Fibroblast of gingiva (primary cell): ENCODE measurements at places on chromosomes 13 and 19.

- peak; percentile 45 for DNase-seq
Observed at GRCh38 chr13:44013758-44014291, 134.1 kb downstream of the LACC1 start.

- DNase-seq: no peak
Observed at GRCh38 chr19:45306518-45307027, 16.1 kb downstream of the CKM start.

DNA sequence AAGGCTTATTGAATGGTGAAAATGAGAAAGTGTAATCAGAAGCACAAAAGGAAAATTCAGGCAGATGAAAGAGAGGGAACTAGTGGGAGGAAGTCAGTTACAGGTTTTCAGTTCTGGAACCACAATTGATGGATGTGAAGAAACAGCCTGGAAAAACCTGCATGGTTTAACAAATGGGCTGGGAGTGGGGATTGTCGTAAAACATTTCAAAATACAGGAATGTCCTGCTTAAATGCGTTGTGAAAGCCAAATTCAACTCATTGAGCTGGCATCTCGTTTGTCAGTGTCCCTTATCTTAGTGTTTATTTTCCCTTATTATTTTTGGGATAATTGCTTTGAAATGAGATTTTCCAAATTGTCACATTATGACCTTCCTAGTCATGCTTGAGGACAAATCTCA lies 106.5 kb upstream of the RFC3 start:
- no peak for DNase-seq

DNA sequence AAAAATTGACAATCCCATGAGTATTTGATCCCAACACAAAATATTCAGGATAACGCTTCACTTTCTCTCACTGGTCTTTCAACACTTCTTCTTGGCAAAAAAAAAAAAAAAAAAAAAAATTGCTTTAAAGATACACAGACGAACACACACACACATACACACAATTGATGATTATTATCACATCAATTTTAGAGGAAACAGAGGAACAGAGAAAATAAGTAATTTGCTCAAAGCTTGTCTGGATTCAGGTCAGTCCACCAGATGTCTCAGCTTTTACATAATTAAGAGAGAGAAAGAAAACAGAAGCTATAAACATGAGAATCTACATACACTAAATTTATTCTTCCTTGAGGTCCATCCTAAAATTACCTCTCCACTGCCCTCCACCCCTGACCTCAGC lies 183.4 kb downstream of the MZT1 start:
- DNase-seq: no peak

GRCh38 chr19:39078436-39079200 lies 5.5 kb upstream of the ACP7 start:
- DNase-seq: peak; percentile 96

DNA sequence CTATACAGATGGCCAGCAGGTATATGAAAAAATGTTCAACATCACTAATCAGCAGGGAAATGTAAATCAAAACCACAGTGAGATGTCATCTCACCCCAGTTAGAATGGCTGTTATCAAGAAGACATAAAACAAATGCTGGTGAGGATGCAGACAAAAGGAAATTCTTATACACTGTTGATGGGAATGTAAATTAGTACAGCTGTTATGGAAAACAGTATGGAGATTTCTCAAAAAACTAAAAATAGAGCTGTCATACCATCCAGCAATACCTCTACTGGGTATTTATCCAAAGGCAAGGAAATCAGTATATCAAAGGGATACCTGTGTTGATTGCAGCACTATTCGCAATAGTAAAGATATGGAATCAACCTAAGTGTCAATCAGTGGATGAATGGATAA lies 22.9 kb downstream of the COG3 start:
- DNase-seq: no peak

GRCh38 chr19:35317464-35318043 lies 11.4 kb upstream of the CD22 start:
- no peak for DNase-seq

DNA sequence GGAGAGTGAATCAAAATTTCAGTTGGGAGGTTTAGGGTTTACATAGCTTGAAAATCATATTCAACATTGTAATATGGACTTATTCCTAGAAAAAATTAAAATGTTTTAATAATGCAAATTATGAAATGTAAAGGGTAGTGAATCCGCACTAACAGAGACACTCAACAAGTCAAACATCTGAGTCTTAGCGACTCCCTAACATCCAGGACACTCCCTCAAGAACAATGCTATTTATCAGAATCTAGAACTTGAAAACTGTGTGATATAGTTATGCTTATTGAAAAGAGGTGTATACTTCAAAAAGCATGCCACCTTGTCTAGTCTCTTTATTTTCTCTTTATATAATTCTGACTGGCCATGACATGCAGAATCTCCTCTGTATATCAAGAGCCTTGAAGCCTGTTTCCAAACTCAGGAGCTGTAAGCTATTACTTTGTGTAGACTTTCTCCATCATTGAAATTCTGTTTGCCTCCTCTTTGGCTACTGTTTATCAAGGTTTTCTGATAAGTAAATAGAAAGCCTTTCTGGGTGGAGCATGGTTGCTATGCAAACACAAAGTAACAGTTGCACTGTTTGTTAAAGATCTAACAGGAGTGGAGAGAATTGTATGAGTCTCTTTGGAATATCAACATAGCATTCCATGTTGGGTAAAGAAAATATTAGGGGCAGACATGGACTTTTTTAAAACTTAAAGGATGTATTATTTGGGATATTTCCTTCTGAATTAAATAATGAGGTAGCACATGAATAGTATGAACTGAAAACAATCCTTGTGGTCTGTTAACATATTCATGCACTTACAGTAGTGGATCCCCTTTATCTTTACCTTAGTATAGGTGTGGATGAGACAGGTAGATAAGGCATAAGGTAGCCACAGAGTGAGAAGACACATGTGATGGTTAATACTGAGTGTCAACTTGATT lies 56.4 kb upstream of the MBNL2 start:
- DNase-seq: no peak

GRCh38 chr13:41458761-41459431 lies 1.5 kb downstream of the RGCC start:
- DNase-seq: peak; percentile 81

DNA sequence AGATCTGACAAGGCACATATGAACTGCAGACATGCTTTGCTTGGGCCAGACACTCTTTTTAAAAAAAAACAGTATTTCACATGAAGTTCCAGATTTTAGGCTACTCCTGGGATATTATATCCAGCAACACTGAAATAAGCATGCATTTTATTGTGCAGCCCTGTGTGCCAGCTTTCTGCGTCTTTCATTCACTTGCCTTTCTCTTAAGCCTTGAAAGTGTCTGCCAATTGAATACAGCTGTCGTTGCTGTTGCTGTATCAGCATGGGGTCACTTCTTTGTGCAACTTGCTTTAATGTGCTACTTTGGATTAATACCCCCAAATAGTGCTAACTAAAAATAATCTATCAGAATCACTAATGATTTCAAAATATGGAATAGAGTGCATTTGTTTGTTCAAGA lies 657.8 kb downstream of the SLITRK6 start:
- DNase-seq: no peak

DNA sequence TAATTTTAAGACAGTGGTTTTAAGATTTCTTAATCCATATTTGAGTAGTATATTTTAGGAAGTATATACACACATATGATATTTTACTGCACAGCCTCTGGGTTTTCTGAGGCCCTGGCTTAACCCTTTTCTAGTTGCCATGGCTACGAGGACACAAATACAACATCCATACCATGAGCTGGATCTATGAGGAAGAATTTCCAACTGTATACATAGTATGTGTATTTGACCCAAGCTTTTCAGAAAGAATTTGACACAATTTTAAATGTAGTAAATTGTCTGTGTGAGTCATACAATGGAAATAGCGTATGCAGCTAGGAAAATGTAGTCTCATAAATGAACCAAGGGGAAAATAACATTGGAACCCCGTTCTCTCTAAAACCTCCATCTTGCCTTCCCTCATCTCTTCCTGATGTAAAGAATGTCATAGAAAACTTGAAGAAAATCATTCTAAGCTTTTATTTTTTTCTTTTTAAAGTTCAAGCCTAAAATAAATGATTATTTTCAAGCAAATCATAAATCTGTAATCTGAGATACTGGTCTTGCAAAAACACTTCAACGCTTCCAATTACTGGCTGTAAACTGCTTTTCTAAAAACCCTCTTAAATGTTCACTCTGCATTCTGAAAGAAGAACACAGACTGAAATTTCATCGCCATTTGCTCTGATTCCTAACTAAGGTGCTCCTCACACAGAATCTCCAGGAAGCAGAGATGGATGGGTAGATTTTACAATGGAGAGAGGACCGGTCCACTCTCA lies 172.4 kb downstream of the LACC1 start:
- DNase-seq: no peak

- peak; percentile 53 for DNase-seq
Observed at GRCh38 chr19:55080968-55081769, 5.5 kb downstream of the EPS8L1 start.

- no peak for DNase-seq
Observed at GRCh38 chr19:45160870-45161737, at the start of gene NKPD1. Gene NKPD1 (minus strand): TSS chr19:45160982. CDS start chr19:45160150, 832 bp downstream.

- no peak for DNase-seq
Observed at GRCh38 chr19:46503848-46504453, 8.3 kb upstream of the PNMA8B start.

DNA sequence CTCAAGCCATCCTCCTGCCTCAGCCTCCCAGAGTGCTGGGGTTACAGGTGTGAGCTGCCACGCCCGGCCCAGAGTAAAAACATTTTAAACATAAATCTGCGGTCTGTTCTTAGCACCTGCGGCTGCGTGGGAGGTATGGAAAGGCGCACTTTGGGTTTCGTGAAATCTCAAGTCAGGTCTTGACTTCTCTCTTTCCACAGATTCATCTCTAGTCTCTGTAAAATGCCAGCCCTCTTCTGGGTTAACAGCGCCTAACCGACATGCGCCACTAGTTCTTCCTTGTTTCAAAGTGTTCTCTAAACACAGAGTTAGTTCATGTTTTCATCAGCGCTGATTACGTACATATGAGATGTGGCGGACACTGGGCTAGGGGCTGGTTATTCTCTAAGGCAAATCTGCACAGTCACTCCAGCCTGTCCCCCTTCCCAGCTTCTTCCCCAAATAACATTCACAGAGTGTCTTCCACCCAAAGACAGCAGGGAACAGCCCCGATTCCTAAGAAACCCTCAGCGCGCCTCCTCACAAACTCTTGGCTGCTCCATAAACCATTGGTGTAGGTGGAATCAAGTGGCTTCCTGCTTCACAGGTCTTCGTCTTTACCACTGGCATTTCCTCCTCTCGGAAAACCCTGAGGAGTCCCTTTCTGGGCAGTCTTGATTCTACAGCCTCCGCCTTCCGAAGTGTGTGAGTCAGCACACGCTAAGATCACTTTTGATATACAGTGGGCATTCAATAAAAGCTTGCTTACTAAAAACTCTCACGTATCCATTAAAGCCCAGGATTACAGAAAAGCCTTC lies 1.4 kb downstream of the PARP4 start:
- DNase-seq: peak; percentile 60

DNA sequence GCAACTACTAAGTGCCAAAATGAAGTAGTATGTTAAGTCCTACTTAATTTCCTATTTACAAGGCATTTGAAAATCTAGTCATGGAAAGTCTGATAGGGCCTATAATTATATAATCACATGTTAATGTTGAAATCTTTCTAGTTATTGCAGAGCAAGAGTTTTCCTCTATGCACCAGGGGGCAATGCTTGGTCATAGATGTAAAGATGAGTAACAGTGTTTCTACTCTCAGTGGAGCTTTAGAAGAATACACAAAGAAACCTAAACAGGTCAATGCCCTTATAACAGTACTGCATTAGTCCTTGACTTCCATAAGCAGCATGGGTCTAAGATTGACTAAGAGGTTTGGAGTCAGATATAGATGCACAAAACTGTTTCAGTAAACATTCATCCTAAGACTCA lies 218.7 kb downstream of the KCTD12 start:
- peak; percentile 74 for DNase-seq

DNA sequence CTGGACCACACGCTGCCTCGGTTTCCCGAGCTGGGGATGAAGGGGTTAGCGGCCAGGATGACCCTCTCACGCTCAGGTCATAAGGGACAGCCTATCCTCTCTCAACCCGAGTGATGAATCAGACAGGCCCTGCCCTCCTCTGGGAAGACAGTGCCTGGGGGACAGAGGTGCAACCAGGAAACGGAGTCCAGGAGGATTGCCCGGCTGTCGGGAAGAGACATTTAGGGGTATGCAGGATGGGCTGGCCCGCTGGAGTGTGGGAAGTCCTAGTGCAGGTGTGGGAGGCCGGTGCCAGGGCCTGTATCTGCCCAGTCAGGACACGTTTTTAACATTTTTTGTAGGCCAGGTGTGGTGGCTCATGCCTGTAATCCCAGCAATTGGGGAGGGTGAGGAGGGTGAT lies 8.3 kb downstream of the LSM7 start:
- DNase-seq: no peak

- DNase-seq: no peak
Observed at GRCh38 chr19:13505164-13505695, 1.0 kb downstream of the CACNA1A start.

DNA sequence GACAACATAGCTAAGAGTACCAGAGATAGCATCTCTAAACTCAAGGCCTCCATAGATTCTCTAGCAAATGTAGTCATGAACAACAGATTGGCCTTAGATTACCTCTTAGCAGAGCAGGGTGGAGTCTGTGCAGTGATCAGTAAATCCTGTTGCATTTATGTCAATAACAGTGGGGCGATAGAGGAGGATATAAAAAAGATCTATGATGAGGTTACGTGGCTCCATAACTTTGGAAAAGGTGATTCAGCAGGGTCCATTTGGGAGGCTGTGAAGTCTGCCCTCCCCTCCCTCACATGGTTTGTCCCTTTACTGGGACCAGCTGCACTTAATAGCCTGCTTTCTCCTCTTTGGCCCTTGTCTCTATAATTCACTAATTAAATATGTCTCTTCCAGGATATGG lies 1.4 kb downstream of the ERVV-1 start:
- no peak for DNase-seq

DNA sequence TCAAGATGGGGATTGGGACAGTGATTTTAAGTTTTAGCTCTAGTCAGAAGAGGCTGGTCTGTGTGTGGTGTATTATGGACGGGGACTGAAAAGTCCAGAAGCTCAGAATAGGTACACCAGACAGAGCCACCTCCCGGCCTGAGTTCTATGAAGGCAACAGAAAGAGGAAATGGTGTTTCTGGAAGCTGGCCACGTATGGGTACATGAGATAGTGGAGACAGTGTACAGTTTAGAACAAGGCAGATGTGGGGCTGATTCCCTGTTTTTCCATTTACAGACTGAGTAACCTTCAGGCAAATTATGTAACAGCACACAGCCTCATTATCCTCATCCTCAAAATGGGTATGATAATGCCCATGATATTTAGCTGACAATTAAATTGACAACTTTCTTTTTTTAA lies 1.3 kb downstream of the ZNF175 start:
- no peak for DNase-seq

GRCh38 chr19:50838239-50838638 lies 4.9 kb upstream of the KLK15 start:
- DNase-seq: no peak

DNA sequence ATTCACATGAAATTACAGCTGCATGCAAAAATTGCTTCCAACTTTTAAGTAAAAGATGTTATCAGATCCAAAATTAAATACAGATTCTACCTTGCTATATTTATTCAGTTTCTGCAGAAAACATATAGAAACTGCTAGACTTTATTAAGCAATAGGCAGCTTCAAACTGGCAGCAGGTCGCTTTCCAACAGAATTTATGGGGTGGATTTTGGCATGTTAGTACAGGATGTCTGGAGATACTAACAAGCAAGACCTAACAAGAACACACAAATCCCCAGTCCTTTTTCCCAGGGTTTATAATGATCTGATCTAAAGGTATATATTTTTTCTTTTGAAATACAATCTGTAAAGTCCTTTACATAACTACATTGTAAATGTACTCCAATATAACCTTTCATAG lies 27.5 kb downstream of the TBC1D4 start:
- DNase-seq: no peak

- DNase-seq: no peak
Observed at GRCh38 chr19:49094505-49095482, 9.5 kb downstream of the SNRNP70 start.
